Left lung (tissue), 14 donors: ENCODE measurements at places on chromosomes 5 and 9. TPM values are rescaled to one million over a fixed set of nuclear protein-coding genes. Genes with fewer than 3 reads are reported as not detected.

SH2D3C gene
- total RNA-seq: 21.7 TPM

DNA sequence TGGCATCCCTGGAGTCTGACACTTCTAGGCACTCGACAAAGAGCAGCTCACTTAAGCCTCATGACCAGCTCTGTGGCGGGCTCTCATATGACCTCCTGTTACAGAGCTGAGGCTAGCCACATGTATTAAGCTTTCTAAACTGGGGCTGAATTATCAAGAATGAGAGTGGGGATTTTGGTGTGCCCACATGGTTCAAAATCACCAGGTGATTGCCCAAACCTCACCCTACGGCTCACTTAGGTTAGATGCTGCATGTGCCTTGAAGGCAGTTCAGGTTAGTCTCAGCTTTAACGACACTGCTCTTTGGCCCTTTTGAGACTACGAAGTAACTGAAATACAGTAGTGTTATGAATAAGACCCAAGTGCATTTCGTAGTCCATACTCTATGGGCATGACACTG is 39.4 kb upstream of the SMIM32 start:
- no peak for DNase-seq

BNC2 gene
- 19.3 TPM for total RNA-seq

GRCh38 chr5:112146323-112147226 is 272.5 kb downstream of the EPB41L4A start:
- no peak for DNase-seq

DNA sequence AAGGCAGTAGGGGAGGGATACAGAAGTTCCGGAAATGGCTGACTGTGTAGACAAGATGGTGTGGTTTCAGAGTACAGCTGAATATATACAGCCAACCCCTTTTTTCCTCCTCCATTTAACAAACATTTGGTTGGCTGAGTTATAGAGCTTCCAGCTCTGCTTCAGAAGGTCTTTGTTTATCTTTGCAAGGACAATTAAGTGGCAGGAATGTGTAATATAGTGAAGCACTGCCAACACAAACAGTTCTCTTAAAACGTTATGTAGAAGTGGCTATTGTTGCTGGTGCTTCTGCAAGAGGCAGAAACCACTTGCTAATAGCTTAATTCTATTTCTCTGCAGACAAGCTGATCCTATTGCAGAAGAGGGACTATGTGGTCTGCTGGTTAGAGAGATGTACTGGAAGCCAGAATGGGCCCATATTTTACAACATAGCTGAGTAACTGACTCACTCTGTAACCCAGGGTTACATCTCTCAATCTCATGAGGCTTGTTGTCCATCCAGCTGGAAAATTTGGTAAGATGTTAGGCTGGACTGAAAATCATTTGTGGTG is 62.7 kb upstream of the OSMR start:
- no peak for DNase-seq

ABO gene
- total RNA-seq: 7.9 TPM

PCDHGA9 gene
- 4.6 TPM for total RNA-seq

DNA sequence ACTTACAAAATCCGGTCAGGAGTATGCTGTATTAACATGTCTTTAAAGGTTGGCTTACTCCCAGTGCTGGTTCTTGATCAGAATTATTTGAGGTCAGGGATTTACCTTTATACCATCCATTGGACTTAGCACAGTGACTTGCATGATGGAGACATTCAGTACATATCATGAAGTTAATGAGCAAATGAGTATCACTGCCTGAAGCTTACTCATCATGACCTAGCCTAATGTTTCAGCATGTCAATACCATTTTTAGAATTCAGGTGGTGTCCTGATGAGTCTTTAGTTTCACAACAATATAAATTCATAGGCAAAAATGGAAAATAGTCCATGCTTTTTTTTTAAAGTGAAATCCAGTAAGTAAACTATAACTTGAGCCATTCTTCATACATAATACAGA is 226.0 kb upstream of the C9orf72 start:
- DNase-seq: no peak

ENTPD2 gene
- total RNA-seq: 0.87 TPM

DNA sequence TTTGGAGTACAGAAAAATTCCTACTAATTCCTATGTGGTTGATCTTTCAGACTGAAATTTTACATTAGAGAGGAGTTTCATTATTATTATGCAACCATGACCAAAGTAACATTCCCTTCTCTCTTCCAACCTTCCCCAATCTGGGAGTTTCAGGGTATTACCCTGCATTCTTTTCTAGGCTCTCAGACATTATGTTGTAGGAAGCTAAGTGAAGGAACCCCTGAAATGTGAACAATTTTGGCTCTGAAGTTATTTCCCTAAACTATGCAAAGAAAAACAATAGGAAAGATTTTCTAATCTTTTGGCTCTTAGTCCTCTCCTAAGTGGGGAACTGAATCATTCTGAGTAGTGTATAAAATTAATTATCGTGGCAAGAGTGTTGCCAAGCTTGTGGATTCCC is 63.3 kb upstream of the ZFAND5 start:
- no peak for DNase-seq

DNA sequence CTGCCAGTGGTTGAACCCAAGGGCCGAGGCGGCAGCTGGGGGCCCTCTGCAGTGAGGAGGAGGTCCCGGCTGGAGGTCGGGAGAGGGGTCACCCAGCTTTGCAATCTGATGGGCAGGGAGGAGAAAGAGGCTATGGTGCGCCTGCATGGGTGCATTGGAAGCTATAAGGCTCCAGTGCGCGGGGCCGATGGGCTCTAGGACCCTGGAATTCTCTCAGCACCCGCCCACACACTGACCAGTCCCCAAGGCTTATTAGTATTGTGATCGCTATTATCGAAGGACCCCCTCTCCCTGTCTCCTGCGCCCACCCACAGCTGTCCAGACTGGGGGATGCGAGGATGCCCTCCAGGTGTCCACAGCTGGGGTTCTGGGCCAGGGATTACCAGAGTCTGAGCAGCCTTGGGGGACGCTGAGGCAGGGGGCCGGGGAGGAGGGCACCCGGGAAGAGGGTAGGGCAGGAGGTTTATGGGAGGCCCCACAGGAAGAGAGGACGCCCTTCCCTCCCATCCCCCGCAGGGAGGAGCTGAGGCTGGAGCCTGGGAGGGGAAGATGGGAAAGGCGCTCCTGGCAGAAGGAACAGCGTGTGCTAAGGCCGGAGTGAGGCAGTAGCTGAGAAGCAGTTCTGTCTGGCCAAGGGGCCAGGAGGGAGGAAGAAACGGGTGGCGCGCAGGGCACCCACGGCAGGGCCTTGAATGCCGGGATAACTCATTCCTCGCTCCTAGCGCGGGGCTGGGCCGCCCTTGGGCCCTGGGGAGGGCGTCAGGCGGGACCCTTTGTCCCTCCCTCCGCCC is 24.2 kb downstream of the C9orf50 start:
- peak; percentile 86 for DNase-seq

GRCh38 chr5:168531987-168532864 is 3.1 kb downstream of the FBLL1 start:
- no peak for DNase-seq

- no peak for DNase-seq
Observed at GRCh38 chr5:98588215-98588614, 185.2 kb upstream of the RGMB start.

DNA sequence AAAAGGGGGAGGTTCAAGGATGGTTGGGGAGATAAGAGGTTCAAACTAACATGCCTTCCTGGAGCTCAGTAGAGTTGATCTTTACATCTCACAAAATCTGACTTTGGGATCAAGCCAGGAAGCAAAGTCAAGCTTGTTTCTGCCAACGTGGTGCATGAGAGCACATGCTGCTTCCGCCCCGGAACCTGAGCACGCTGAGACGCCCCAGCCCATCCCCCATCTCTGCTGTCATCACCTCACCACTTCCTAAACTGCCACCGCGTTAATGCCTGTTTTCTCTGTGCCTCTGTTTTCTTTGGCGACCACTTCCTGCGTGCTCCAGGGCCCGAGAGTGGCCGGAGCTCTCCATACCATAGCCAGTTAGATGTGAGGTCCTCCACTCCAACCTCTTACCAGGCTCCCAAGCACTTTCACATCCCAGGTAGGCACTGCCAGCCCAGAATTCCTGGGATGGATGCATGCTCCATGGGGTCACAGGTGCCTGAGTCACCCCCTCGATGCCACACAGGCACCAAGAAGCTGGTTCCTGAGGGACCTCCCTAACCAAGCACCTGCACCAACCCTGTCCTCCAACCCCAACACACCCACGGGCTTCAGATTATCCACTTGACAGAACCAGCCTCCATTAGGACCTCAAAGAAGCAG is 31.2 kb upstream of the AFAP1L1 start:
- DNase-seq: no peak

GRCh38 chr5:12772276-12772675 is 868.0 kb upstream of the CTNND2 start:
- no peak for DNase-seq

DNA sequence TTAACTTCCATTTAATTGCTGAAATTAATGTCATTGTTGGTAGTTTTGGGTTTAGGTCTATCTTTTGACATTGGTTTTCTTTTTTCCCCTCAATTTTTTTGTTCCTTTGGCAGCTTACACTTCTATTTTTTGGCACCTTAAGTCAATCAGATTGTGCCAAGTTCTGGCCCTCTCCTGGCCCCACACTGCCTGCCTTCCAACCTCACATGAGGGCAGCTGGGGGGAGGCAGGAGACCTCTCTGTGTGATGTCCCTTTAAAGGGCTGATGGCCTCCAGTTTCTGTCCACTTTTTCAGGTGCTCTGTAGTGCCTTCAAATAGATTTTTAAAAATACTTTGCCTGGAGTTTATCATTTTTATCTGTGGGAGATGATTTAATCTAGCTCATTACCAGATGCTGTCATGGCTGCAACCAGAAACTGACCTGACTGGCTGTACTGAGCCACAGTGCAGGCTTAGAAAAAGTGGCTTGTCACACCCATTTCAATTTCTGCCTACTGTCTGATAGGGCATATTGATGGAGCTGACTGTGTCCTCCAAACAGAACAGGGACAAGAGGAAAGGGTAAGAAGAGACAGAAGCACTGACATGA is 196.6 kb downstream of the FANCC start:
- DNase-seq: no peak

IL5 gene
- total RNA-seq: not detected

ECSCR gene
- 25.4 TPM for total RNA-seq

GRCh38 chr9:89311346-89312221 is 589 bp downstream of the CKS2 start:
- peak; percentile 40 for DNase-seq

DNA sequence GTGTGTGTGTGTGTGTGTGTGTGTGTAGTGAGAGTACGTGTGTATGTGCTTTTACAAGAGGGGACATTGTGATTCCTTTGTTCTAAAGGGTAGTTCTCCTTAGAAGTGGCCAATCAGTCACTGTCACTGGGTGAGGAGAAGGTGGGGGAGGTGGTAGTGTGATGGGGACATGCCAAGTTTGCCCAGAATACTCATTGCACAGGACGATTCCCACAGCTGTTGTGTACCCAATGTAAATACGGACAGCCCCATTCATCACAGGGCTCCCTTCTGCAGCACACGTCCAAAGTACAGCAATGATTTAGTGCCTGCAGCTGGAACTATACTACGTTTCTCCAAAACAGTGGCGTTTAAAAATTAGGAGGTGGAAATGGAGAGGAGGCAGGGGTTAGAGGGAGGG is 287.8 kb downstream of the TLR4 start:
- DNase-seq: no peak

GRCh38 chr5:131382407-131383395 is 118.8 kb downstream of the CDC42SE2 start:
- DNase-seq: no peak

- no peak for DNase-seq
Observed at GRCh38 chr5:116308391-116308790, 223.6 kb downstream of the COMMD10 start.

- DNase-seq: no peak
Observed at GRCh38 chr5:74155501-74155900, 485.0 kb downstream of the ENC1 start.

DNA sequence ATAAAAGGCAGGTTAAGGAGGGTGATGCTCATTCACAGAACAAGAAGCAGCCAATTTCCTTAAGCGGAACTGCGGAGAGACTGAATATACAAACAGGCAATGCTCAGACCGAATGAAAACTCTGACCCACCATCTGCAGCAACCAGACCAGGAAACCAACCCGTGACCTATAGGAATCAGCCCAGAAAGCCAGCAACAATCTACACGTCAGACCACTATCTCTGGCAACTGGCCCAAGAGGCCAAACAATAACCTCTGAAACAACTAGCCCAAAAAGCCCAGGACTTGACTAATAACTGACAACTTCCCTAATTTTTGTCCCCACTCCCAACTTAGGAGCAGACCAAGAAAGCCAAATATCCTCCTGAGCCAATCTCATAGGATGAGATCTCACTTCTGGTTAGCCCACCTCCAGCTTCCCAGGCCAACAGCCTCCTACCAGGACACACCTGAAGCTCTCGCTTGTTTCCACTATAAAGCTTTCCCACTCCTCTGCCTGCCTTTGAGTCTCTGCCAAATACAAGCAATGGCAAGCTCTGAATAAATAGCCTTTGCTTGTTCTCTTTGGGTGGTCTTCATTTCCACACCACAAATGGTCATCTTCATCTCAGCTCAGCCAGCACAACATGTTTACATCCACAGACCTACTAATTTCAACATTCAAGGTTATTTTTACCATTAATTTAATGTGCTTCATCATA is 168.5 kb downstream of the HSD17B3 start:
- no peak for DNase-seq

GRCh38 chr5:143418140-143418866 is 14.8 kb upstream of the NR3C1 start:
- DNase-seq: no peak

FSD1L gene
- total RNA-seq: 3.7 TPM

GRCh38 chr5:127029581-127030258 is 638 bp downstream of the MARCHF3 start:
- DNase-seq: peak; percentile 90

OBP2B gene
- not detected for total RNA-seq

GRCh38 chr5:115352571-115352970 is 56.1 kb upstream of the CCDC112 start:
- DNase-seq: no peak

NSG2 gene
- total RNA-seq: not detected

- peak; percentile 83 for DNase-seq
Observed at GRCh38 chr9:98944057-98944733, 488 bp downstream of the COL15A1 start.

PLAC8L1 gene
- not detected for total RNA-seq

DNA sequence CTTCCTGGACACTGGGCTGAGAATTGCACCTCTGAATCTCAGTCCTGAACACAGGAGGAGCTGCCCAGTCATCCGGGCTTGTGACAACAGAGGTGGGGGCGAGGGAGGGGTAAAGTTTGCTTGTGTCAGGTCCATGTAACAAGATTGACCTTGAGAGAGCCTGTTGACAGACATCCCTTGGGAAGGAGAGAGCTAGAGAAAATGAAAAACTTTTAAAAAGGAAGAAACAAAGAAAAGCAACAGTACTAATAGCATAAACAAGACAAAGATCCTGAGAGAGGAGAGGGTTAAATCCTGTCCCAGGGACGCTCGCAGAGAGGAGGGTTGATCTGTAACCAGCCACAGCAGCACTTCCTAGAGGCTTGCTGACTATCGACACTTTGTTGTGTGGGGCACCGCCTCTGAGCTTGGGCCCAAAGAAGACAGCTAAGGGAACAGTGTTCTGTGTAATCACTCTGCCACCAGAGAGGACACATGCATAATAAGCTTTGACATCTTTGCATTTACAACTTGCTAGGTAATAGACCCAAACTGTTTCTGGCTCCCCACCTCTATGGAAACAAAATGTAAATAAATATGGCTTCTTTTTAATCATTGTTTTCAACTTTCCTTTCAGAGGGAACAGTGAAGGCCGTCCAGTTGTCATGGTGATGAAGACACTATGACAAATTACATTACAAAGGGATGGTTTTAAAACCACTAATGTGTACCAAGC is 363.7 kb downstream of the CSNK1G3 start:
- no peak for DNase-seq

GRCh38 chr9:72396247-72397091 is 31.5 kb upstream of the ZFAND5 start:
- DNase-seq: no peak

GNPDA1 gene
- 54.6 TPM for total RNA-seq
